ENCODE measurements at places on chromosomes 5 and 9.

DNA sequence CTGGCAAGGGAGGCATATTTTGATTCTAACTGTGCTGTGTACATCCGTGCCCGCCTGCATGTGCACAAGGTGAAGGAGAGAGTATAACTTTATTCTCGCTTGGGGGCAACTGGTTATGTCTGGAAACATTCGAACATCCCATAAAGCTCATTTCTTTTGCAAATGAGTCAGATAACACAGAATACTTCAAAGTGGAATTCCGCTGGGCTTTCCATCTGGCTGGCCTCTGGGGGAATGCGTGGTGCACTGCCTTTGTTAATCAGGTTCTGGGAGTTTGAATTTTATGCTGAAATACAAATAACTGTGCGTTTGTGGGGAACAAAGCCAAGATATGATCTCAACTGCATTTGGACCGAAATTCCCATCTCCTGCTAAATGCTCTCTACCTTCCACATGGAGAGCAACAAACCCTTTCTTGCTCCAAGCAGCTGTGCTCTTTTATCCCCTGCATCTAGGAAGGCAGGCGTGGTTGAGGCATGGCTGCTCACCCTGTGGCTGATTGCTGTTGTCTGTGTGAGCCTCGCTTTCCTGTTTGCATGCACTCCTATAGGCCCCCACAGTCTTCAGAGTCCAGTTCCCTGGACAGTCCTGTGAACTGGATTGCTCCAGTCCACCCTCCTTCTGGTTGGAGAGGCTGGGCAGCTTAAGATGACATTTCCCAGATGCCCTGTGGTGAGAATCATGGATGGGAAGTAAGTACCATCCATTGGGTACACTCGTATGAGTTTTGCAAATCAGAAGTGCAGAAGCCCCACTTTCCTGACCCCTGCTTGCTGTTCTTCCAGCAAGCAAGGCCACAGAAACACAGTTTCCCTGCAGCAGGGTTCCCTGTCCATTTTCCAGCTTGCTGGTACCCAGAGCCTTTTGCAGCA is 82.9 kb upstream of the ALDH1B1 start:
- no peak for DNase-seq

DNA sequence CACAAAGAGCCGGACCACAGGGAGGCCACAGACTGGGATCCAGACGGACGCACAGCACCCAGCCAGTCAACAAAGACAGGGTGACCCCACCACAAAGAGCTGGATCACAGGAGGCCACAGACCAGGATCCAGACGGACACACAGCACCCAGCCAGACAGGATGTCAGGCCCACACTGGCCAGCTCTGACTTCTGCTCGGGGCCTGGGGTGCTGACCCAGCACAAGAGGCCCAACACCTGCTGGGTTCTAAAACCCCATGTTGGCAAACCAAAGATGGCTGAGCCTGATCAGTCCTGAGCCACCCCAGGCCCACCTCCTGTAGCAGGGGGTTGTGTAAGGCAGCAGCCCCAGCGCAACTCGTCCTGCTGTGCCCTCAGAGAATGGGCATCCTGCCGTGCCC is 5.2 kb upstream of the DPH7 start:
- DNase-seq = no peak

- peak; percentile 14 for DNase-seq
Observed at GRCh38 chr9:37209431-37210386, 89.3 kb downstream of the ZCCHC7 start.

DNA sequence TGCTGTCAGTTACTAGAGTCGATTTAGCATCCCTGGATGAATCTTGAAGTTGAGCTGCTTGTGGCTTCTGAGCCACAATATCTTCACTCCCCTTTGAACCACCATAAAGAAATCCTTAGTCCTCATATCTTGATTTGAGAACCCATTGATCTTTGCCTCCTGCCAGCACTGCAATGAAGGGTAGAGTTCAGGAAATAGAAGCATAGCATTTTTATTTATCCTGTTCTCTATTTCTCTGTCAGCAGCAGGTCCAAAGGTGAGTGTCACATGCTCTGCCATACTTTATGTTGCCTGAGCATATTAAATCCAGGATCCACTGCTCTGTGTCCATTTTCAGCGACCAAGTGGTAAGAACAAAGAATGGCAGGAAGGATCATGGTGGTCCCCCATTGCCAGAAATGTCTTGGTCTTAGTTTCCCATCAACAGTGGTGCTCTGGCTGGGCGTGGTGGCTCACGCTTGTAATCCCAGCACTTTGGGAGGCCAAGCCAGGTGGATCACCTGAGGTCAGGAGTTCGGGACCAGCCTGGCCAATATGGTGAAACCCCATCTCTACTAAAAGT is 80.2 kb upstream of the PANK3 start:
- no peak for DNase-seq

- DNase-seq = no peak
Observed at GRCh38 chr9:3553076-3553765, 27.4 kb upstream of the RFX3 start.
